Suppressor macrophage (primary cell): ENCODE measurements at places on chromosomes 16 and 17.

GRCh38 chr17:35645923-35646322, 58.8 kb downstream of the AP2B1 start:
- no peak for DNase-seq

- peak; percentile 29 for DNase-seq
Measured at GRCh38 chr16:67661101-67661761, 471 bp downstream of the PARD6A start.

DNA sequence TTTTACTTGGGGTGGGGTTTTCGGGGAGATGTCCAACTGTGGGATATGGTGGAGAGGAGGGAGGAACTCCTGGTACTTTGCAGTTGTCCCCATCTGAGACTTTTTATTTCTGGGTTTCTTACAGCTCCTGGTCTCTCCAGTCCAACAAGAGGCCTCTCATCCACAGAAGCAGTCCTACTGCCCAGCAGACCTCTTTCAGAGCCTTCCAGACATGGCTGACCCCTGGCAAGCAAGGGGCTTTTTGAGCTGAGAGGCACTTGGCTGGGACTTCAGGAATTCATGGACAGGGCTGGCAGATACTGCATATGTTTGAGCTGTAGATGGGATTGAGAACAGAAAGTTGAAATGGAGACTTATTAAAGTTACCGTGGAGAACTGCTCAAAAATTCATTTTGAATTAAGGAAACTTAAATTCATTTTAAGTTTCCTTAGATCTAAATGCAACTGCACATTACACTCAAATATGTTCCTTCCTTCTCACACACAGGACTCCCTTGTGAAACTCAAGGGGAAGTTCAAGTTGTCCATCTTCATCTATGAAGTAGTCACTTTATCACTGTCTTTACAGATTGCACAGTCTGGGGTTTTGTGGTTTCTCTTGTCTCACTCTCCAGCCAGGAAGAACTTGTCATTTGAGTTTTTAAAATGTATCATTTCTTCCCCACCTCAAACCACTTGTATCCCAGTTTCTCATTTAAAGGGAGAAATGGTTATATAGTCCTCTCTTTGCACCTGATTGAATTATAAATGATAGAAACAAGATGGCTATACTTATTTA, 1.1 kb downstream of the LASP1NB start:
- peak; percentile 63 for DNase-seq

- no peak for DNase-seq
Measured at GRCh38 chr17:15346066-15346595, 4.7 kb upstream of the TEKT3 start.

DNA sequence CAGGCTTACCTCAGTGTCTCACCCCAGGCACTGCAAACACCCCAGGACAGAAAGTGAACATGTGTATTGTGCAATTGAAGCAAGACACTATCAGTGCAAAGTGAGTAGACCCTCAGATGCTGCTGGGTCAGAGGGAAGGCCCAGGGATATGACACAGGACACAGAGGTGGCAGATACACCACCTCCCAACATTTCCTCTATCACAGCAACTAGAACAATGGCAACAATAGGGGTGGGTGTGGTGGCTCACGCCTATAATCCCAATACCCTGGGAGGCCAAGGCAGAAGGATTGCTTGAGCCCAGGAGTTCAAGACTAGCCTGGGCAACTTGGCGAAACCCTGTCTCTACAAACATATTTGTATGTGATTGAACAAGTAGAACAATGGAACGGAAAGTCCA, 22.5 kb downstream of the MILR1 start:
- no peak for DNase-seq

DNA sequence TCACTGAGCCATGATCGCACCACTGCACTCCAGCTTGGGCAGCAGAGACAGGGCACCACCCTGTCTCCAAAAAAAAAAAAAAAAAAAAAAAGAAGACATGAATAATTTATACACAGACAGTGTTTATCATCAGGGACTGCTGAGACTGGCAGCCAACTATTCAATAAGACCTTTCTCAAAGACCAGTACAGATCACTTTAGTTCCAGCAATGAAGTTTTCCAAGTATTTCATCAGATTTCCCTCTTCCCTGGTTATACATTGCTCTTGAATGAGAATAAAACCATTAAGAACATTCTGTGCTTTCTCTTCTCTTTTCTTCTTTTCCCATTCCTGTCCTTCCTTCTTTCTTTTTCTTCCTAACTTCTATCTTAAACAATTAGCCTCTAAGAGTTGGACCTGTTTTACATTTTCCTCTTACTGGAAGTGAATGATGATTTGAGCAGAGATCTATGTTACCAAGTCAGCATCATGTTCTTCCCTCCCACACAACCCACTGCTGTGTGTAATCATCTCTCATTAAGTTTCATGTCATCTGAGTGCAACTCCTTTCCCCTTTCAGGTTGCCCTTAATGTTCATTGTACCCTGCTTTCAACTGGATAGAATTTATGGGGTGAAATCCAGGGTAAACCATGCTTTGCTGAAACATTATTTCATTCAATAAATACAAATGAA, 35.9 kb upstream of the SMIM36 start:
- peak; percentile 54 for DNase-seq

- peak; percentile 58 for DNase-seq
Measured at GRCh38 chr17:27569257-27569722, 61.7 kb upstream of the LGALS9 start.

GRCh38 chr17:40312893-40313667, 4.1 kb downstream of the RARA start:
- DNase-seq = no peak

- DNase-seq = no peak
Measured at GRCh38 chr16:77322757-77323156, 112.1 kb downstream of the ADAMTS18 start.

DNA sequence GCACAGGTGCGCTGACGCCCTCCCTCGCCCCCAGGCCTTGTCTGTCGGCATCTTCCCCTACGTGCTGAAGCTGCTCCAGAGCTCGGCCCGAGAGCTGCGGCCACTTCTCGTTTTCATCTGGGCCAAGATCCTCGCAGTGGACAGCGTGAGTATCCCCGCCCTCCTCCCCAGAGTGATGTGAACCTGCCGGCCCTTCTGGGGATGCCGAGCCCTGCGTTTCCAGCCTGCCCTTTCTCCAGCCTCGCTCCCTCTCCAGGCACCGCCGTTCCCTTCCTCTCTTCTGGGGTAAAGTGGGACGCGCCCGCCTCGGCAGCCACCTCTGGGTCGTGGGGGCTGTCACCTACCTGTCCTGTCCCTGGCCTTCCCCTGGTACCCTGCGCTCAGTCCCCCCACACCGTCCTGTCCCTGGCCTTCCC, 133.9 kb upstream of the CHMP6 start:
- no peak for DNase-seq

DNA sequence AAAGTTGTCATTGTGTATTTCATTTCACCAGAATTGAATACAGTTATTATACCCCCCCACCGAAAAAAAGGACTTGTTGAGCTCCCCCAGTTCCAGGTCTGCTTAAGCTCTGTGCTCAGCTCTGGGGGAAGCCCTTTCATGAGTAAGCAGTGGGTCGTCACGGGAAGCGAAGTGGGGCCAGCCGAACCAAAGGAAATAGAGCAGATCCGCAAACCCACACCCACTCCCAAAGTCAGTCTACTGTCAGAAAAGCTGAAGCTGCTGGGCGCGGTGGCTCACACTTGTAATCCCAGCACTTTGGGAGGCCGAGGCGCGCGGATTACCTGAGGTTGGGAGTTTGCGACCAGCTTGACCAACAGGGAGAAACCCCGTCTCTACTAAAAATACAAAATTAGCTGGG, 50.1 kb downstream of the PECAM1 start:
- peak; percentile 39 for DNase-seq

- no peak for DNase-seq
Measured at GRCh38 chr17:44672479-44673093, 16.3 kb downstream of the MEIOC start.

GRCh38 chr16:23566724-23567123, 9.2 kb downstream of the UBFD1 start:
- no peak for DNase-seq

GRCh38 chr17:66900126-66901010, 64.1 kb upstream of the CACNG4 start:
- DNase-seq = peak; percentile 25

DNA sequence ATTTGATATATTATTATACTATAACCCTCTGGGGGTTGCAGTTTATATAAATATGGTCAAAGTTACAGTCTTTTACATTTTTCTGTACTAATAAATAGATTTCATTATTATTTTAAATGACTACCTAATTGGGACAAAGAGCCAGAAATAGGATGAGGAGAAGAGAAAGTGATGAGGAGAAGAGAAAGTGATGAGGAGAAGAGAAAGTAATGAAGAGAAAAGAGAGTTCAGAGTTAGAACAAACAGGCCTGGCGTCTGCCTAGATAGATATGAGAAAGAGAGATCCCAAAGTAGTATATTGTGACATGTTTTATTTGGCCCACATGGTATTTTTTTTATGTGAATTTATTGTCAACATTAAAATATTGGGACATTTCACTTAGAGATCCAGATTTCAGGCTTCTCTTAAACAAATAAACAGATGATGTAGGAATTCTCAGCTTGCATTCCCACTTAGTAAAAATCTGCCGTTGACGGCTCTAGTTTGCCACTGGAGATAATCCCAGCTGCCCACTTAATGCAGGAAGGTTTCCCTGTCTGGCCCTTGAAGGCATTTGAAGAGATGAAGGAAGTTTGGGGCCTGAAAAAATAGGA, 210.7 kb downstream of the STX8 start:
- no peak for DNase-seq

- no peak for DNase-seq
Measured at GRCh38 chr16:19356024-19356952, 61.4 kb upstream of the TMC5 start.

GRCh38 chr16:16973707-16974591, 496.8 kb downstream of the XYLT1 start:
- no peak for DNase-seq

DNA sequence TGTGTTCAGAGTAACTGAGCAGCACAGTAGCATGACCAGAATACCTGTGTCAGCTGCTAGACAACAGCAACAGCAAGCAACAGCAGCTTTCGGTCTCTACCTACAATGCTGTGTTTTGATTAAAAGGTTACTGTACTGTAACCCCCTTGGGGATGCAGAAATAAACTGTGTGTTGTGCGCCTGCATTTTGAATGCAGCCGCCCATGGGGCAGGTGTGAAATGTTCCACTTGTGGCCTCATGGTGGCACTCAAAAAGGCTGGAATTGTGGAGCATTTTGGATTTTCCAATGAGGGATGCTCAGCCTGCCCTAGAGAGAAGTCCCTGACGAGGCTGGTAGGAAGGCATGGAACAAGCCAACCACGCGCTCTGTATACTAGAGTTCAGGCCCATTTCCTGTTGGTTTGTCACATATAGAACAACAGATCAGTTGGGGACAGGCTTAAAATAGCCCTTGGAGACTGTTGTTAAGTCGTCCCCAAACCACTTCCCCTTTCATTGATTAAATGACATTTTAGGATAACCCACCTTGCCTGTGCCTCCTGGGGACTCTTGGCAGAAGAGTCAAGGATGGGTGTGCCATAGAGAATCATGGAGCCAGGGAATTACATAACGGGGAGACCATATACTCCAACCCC, 27.1 kb downstream of the SCPEP1 start:
- peak; percentile 63 for DNase-seq

- no peak for DNase-seq
Measured at GRCh38 chr16:10558305-10558704, 22.1 kb downstream of the EMP2 start.

- no peak for DNase-seq
Measured at GRCh38 chr16:13883881-13884280, 36.1 kb upstream of the ERCC4 start.

GRCh38 chr17:74049167-74049966, 154.1 kb upstream of the RPL38 start:
- DNase-seq = no peak

DNA sequence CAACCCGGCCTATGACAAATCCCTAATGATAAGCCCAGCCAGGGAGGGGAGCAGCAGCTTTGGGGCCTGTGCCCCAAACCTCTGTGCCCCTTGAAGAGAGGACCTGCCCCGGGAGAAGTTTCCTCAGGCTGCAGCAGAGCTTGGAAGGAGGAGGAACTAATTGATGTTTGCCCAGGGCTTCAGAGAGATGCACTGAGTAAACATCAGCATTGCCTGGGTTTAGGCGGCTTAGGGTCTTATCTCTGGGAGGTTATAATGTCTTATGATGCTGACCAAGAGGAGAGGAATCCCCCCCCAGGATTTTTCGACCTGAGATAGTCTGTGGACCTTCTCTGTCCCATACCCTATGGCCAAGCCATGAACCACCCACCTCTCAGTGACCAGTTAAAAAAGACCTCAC, 148.7 kb upstream of the SDK2 start:
- DNase-seq = no peak

DNA sequence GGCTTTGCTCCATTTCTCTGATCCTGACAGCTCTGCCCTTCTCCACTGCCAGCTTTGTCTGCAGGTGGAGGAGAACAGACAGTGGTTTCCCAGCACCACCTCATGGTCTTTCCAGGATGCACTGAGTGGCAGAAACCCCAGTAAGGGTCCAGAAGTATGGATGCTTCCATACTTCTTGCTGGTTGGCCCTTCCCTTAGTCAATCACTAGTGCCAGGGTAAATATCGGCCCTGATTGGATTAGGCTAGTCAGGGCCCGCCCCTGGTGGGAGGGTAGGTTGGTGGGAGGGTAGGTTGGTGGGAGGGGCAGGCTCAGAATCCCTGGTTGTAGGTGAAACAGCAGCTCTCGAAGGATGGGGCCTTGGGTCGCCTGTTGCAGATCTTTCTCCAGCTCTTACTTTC, 10.2 kb downstream of the RNF213 start:
- peak; percentile 38 for DNase-seq

- DNase-seq = no peak
Measured at GRCh38 chr17:39662551-39663339, 2.4 kb upstream of the TCAP start.

GRCh38 chr17:57481910-57482391, 225.6 kb downstream of the MSI2 start:
- DNase-seq = no peak

DNA sequence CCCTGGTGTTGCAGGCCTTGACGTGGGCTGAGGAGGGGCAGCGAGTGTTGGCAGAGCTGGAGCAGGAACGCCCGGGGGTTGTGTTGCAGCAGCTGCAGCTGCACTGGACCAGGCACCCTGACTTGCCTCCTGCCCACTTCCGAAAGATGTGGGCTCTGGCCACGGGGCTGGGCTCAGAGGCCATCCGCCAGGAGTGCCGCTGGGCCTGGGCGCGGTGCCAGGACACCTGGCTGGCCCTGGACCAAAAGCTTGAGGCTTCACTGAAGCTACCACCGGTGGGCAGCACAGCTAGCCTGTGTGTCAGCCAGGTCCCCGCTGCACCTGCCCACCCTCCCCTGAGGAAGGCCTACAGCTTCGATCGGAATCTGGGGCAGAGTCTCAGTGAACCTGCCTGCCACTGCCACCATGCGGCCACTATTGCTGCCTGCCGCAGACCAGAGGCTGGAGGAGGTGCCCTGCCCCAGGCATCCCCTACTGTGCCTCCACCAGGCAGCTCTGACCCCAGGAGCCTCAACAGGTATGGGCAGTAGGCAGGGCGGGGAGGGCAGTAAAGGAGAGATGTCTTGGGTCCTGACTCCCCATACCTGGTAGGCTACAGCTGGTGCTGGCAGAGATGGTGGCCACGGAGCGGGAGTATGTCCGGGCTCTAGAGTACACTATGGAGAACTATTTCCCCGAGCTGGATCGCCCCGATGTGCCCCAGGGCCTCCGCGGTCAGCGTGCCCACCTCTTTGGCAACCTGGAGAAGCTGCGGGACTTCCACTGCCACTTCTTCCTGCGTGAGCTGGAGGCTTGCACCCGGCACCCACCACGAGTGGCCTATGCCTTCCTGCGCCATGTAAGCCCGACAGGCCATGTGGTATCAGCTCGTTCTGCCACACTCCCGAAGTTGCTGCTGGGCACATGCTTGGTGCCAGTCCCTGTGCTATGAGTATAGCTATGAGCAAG, 5.6 kb downstream of the PLEKHG4 start:
- no peak for DNase-seq

- DNase-seq = no peak
Measured at GRCh38 chr16:55077266-55077665, 146.6 kb downstream of the IRX5 start.
